ENCODE measurements at places on chromosomes 2 and 18. TPM values are rescaled to one million over a fixed set of nuclear protein-coding genes. Genes with fewer than 3 reads are reported as not detected.

Gene TEX44
- not detected for total RNA-seq

Gene KCNG2
- total RNA-seq, result not detected

GRCh38 chr2:71743995-71744675 lies 290.8 kb downstream of the DYSF start:
- DNase-seq, result no peak

Gene POTEE
- 3.8 TPM for total RNA-seq

- DNase-seq, result no peak
These were observed 9.8 kb upstream of the GPC1 start for GRCh38 chr2:240425697-240426096.

Gene UGT1A3
- 0.19 TPM for total RNA-seq

DNA sequence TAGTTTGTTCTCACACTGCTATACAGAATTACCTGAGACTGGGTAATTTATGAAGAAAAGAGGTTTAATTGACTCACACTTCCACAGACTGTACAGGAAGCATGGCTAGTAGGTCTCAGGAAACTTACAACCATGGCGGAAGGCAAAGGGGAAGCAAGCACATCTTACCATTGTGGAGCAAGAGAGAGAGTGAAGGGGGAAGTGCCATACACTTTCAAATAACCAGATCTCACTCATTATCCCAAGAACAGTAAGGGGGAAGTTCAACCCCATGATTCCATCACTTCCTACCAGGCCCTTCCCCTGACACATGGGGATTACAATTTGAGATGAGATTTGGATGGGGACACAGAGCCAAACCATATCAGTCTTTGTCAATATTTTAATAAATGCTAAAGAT lies 5.0 kb upstream of the CRYGB start:
- no peak for DNase-seq

Gene KCNJ3
- 6.0 TPM for total RNA-seq

DNA sequence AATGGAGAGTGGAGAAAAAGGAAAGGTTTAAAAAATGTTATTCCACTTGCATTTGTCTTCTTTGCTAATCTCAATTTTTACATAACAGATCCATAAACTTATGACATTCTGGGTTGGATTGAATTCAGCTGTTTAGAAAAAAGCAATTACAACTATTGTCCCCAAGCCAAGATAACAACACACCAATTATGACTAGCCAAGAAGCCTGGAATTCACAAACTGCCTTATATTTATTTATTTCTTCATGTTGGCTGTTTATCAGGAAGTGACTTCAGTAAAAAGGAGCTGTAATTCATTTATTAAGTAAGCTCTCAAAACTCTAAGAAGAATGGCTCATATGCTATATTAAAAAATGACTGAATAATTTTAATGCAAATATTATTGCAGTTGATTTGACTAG lies 137.4 kb downstream of the CALCRL start:
- no peak for DNase-seq

Gene UNC80
- total RNA-seq, result 2.9 TPM

Measured in type B pancreatic cell (in vitro differentiated cells).